ENCODE measurements at places on chromosomes 2 and 18.

DNA sequence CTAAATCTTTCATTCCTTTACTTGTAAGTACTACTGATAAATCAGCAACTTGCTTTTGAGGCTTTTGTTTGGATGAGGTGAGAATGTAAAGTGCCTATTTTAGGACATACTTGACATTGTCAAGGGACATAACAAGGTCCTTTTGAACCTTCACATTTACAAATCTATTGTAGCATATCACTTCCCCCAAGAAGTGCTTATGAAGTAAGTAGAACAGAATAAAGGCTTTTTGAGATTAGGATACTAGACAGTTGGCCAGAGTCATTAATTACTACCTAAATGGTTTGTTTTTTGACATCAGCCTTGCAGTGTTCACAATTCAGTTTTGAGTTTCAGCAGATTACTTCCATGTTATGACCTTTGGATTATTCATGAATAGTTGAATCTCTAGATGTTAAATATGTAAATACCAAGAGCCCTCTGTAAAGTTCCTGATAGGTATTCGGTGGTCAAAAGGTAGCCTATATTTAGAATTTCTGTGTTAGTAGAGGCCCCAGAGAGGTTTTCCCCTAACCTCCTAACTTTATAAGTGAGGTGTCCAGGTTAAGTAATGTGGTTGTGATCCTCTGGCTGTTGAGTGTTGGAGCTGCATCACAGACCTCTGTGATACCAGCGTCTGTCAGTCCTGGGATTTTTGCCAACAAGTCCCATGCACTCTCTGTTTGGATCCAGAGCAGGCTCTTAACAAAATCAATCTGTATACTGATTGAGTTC, 67.2 kb downstream of the LCLAT1 start:
- DNase-seq = no peak

GRCh38 chr18:80204142-80204541, 43.2 kb downstream of the PARD6G start:
- DNase-seq = no peak

DNA sequence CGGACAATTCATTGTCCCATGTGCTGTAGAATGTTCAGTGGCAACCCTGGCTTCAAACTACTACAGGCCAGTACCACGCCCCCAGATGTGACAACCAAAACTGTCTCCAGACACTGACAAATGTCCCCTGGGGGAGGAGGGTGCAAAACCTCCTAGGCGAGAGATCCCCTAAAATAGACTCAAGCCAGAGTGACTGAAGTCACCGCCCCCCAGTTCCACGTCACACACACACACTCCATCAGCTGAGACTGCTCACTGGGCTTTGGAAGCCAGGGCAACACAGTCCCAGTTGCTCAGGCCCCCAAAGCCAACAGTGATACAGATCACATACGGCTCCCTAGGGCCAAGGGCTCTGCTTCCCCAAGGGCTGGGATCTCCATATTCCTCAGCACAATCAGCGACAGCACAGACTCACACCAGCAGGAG, 19.1 kb downstream of the HDAC4 start:
- DNase-seq = no peak

- DNase-seq = no peak
Observed at GRCh38 chr18:77733292-77733903, 483.8 kb downstream of the GALR1 start.

DNA sequence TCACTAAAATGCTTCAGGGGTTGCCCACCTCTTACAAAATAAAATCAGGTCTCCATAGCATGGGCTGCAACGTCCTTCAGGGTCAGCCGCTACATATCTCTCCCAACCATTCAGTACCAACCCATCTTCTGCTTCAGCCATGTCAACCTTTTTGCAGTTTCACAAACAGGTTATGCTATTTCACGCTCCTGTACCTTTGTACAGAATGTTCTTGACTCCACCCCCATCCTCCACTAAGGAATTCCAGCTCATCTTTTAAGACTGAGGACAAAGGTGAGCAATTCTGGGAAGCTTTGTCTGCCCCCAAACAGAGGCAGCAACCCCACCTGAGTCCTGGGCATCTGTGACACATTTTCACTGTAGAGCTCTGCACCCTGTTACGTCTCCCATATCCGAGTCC, 8.8 kb upstream of the EVA1A start:
- no peak for DNase-seq

DNA sequence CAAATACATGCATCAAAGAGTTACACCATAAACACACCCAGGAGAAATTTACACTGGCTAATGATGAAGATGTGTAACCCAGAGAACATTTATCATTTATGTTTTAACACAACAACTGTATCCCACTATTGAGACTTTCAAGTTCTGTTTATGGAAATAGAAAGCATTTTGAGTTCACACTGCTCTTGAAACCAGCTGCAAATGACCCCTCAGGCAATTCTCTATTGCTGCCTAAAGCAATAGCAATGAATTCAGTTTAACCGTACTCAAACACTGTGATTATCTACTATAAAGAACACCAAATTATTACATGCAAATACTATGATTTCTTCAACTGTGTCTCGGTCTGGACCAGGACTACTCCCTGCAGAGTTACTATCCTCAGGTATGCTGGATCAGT, 452.7 kb upstream of the NRXN1 start:
- DNase-seq = no peak

GRCh38 chr18:53789376-53790247, 434.9 kb downstream of the MBD2 start:
- no peak for DNase-seq

- no peak for DNase-seq
Observed at GRCh38 chr2:3520591-3520990, 1.3 kb upstream of the ADI1 start.

DNA sequence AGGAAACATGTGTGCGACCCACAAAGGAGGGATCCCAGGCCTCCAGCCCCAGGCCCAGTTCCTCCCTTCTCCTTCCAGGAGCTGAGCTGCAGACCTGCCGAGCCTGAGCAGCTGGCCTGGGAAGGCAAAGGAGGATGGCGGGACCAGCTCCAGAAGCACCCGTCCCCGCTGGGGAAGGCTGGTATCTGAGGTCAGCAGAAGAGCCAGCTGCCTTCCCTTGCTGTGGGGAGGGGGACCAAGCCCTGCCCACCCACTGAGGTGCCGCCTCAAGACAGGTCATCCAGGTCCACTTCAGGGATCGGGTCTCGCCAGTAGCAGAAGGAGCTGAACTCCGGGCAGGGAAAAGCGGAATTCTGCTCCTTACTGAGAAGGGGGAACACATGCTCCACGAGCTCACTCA, 73.2 kb downstream of the EMILIN2 start:
- no peak for DNase-seq

- no peak for DNase-seq
Observed at GRCh38 chr2:128012698-128013097, 15.2 kb downstream of the SAP130 start.

DNA sequence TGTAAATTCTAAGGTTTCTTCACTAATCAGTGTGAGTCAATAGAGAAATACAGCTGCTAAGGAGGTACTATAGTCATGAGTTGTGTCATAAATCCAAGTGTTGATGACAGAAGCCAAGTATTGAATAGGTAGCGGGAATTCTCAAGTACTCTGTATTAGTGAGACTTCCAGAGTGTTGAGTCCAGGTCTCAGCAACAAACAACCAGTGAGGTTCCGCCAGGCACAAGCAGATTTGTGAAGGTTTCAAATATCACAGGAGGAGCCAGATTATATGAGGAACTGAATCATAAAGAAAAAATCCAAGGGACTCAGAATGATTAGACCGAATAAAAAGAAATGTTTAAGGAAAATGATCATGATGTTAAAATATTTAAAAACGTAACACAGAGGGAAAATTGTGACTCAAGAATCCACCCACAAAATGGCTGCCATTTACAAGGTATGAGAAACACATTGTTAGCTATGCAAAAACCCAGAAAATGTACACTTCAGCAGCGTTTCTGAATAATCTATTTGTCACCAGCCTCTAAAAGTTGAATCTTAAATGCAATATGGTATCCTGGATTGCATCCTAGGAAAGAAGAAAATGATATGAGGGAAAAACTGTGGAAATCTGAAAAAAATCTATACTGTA, 27.3 kb upstream of the EVA1A start:
- DNase-seq = no peak

GRCh38 chr2:134272806-134273205, 18.9 kb downstream of the MGAT5 start:
- DNase-seq = no peak

DNA sequence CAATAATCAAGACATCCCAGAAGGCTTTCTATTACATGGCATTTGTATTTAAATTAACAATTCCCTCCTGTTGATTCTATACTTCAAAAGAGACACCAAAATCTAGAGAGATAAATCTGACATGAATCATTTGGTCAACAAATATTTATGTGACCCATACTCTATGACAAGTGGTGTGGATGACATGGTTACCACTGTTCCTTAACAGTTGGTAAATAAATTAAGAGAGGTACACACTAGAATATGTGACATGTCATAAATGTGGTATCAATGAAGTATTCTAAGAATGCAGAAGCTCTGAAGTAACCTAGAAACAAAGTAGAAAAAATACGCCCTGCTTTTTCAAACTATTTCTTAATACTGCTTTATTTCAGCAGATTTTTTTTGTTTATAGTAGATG, 255.4 kb downstream of the EXOC6B start:
- DNase-seq = no peak

DNA sequence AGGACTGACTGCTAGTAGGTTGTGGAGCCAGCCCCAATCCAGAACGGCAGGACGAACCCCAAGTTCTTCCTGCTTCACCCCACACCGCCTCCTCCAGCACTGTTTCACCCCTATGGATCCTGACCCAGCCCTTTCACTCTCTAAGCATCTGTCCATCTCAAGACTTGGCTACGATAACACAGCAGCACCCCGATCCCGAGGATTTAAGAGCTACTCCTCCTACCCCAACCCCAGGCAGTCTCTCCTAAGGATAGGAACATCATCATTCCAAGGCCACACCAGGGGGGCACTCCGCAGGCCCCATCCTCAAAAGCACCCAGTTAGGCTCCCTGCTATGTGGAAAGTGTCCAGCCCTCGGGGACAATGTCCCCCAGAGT, 645 bp downstream of the KCTD18 start:
- no peak for DNase-seq

DNA sequence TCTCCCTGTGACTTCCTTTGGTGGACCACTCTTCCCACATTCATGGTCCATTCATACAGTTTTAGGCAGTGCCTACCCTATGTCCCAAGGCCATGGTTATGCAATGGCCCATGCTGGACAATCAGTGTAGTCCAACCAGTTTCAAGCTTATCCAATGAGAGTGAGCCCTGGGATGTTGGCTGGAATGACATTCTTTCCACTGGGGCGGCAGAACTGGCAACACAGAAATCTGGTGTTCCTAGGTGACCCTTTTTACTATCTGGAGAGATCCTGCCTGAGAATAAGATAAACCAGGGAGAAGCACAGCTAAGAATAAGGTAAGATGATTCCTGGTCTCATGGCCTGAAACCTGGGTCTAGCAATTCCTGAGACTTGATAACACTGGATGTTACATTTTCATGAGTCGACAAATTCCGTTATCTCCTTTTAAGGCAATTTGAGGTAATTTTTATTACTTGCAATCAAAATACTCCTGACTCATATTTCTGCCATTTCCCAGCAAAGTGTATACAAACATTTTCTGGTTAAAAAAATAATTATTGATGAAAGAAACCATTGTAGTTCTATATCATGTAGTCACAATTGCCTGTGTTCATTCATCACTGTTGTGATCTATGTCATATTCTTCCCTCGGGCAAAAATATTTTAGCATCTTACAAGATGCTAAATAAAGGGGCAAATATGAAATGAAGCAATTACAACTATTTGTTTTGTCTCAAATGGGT, 271.5 kb upstream of the LYPD1 start:
- DNase-seq = no peak

DNA sequence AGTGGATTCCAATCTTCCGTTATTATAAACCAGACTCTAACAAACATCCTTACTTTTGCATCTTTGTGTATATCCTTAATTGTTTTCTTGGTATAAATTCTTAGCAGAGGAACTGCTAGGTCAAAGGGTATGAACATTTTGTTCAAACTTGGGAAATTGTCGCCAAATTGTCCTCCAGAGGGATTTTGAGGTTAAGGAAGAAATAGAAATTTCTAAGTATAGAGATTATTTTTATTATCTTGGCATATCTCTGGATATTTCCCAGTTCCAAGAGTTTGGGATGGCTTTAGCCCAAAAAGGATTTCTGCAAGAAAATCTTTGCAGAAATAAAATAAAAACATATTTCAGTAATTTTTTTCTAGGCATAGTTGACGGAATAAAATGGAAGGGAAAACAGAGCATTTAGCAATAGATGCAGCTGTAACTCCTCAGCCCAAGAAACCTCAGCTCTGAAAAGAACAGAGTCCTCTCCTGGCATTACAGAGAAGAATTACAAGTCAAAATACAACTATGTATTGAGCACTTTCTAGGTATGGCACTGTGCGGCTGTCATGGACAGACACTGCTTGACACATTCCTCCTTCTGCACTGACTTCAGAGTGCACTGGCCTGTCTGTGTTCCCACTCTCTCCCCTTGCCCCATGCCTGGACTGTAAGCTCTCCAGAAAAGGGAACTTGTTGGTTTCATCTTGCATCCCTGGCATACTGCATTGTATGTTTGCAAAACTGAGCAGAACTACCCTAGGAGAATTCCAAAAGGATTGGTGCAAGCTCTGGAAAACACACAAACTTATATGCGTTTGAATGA, 117.3 kb upstream of the STON1 start:
- DNase-seq = no peak

GRCh38 chr2:151051574-151052220, 210.0 kb downstream of the RBM43 start:
- DNase-seq = no peak

- no peak for DNase-seq
Observed at GRCh38 chr2:43186679-43187374, 39.6 kb downstream of the ZFP36L2 start.

GRCh38 chr2:202687276-202687675, 52.5 kb downstream of the FAM117B start:
- no peak for DNase-seq

GRCh38 chr2:52311862-52312261, 1279.9 kb upstream of the NRXN1 start:
- DNase-seq = no peak

GRCh38 chr2:233919938-233920337, 2.8 kb downstream of the TRPM8 start:
- no peak for DNase-seq

DNA sequence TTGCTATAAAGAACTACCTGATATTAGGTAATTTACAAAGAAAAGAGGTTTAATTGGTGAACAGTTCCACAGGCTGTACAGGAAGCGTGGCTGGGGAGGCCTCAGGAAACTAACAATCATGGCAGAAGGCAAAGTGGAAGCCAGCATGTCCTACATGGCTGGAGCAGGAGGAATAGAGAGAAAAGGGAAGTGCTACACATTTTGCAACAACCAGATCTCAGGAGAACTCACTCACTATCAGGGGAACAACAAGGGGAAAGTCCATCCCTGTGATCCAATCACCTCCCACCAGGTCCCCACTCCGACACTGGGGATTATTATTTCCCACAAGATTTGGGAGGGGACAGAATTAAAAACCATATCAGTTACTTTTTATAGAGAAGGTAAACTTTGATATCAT, 273.5 kb upstream of the MMADHC start:
- DNase-seq = no peak

All from stimulated activated CD8-positive, alpha-beta memory T cell treated with anti-CD3 and anti-CD28 coated beads, Interleukin-15, amount 100 ng/mL, for 24 hours (primary cell).